ENCODE measurements at places on chromosomes 11 and 22. TPM values are rescaled to one million over a fixed set of nuclear protein-coding genes. Genes with fewer than 3 reads are reported as not detected.

Gene EFCAB6
- 0.54 TPM for total RNA-seq

GRCh38 chr11:72669527-72669926, 4.7 kb downstream of the PDE2A start:
- no peak for DNase-seq

Gene RFPL3
- not detected for total RNA-seq

DNA sequence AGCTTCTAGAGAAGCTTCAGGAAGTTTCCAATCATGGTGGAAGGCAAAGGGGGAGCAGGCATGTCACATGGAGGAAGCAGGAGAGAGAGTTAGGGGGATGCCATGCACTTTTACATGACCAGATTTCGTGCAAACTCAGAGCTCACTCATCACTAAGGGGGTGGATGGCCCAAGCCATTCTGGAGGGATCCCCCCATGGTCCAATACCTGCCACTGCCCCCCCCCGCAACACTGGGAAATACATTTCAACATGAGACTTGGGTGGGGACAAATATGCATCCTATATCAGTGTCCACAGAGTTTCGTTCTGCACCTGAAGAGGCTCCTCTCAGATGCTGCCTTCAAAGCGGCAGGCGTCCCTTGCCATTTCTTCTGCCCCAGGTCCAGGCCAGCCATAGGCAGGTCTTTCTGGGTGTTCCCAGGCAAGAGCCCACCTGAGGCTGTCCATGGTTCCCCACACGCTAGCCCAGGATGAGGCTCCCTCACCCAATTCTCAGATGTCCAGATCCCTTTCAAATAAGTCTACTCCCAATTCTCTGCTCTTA, 1344.3 kb downstream of the TBC1D22A start:
- no peak for DNase-seq

Gene MAFF
- total RNA-seq = 9.1 TPM

Gene MIOX
- total RNA-seq = not detected

DNA sequence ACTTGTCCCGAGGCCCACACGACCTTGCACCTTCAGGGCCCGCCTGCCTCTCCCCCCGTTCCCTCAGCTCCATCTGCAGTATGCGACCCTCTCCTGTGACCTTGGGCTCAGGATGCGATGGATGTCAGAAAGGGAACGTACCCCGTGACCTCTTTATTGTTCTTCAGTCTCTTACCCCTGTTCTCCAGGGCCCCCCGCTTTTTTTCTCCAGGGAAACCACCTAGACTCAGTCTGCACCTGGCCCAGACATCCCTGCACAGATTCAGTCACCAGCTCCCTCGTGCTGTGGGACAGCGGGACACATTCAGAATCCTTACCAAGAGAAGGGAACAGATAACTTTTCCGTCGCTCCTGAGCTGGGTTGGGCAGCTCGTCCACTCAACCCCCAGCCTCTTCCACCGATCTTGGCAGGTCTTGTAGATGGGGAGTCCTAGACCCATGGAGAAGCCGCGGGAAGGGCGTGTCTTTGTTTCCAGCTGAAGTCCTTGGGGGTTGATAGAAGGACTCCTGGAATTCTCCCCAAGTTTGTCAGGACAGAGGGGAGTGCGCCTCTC, 1.4 kb upstream of the PHOX2A start:
- DNase-seq = no peak

Gene KDELR3
- 83.7 TPM for total RNA-seq

- no peak for DNase-seq
Observed at GRCh38 chr22:23563111-23563510, 17.0 kb downstream of the IGLL1 start.

GRCh38 chr22:49301398-49302149, 526.1 kb downstream of the BRD1 start:
- DNase-seq = no peak

DNA sequence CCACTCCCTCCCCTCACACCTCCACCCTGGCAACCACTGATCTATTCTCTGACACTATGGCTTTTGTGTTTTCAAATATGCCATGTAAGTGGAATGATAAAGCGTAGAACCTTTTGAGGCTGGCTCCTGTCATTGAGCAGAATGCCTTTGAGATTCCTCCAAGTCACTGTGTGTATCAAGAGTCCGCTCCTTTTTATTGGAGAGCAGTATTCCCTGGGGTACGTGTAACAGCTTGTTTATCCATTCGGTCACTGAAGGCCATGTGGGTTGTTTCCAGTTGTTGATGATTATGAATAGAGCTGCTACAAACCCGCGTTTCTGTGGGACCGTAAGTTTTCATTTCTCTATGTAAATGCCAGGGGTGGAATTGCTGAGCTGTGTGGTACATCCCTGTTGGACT, 10.3 kb downstream of the TP53I11 start:
- no peak for DNase-seq

Gene MYBPC3
- total RNA-seq = not detected

Gene FAM111B
- 42.2 TPM for total RNA-seq

DNA sequence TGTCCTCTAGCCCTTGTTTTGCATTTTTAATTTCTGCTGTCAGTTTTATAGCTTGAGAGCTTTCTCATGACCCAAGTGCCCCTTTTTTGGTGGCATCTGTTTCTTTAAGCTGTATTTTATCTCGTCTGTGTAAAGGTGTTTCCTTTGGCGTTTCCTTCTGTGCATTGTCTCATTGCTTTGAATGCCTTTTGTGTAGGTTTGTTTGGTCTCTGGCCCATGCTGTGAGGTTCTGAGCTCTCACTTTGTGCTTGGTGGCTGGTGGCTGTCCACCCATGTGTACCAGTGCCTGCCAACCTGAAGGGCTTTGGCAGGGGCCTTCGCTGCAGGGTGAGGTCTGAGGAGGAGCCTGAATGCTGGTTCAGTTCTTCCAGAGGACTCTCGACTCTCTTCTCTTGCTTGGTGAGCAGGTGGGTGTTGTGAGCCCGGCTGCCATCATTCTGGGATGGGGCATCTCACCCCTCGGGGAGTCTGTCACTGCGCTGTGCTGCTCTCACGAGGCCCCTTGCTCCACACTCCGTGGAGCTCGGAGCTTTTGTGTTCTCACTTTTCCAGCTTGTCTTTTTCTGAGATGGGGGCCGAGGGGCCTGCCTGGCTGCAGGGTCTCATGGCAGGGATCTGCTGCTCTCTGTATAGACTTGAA, 14.9 kb downstream of the AP2A2 start:
- DNase-seq = no peak

DNA sequence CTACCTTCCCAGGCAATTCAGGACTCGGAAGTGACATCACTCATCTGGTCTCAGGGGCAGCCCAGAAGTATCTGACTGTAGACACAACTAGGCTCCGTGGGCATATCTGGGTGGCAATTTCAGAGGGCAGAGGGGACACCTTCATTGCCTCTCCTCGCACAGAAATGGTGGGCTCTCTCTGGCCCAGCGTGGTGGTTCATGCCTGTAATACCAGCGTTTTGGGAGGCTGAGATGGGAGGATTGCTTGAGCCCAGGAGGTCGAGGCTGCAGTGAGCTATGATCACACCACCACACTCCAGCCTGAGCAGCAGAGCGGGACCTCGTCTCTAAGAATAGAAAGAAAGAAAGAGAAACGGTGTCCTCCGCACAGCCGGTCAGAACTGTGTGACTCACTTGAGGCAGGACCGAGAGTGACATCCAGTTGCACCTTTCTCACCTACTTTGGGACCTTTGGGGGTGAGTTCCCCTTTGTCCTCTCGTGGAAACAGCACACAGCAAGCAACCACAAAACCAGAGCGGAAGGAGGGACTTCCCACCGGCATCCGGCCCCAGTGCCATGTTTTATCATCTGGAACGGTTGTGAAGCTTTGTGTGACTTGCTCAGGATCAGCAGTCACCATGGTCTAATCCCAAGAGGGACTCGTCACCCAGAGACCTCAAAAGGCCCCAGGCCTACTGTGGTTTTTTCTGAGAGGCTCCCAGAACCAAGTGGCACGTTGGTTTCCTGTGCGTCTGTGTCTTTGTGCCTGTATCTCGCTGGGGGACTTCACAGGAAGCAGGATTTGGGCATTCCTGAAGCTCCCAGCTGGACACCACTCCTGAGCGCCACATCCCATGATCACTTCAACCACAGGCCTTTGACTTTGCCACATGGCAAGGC, 38.4 kb upstream of the EMID1 start:
- peak; percentile 48 for DNase-seq

GRCh38 chr22:44985906-44986527, 23.8 kb downstream of the PHF21B start:
- DNase-seq = no peak

Gene TIMP3
- total RNA-seq = 45.9 TPM

Gene EHF
- 0.25 TPM for total RNA-seq

Gene BTG4
- total RNA-seq = not detected

DNA sequence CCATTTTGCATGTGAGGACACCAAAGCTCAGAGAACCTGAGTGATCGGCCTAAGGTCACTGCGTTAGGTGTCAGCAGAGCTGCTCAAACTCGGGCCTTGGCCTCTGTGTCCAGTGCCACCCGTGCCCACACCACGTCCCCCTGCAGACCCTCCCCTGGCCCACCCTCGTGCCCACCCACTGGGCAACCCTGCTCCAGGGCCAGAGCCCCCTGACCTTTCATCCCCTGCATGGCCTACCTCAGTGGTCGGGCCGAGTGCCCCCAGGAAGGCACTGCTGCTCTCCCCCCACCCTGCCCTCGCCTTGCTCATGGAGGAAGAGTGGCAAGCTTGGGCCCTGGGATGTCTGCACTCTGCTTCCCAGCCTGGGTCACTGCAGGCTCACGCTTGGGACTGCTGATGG, 17.7 kb downstream of the B3GAT1 start:
- no peak for DNase-seq

- no peak for DNase-seq
Observed at GRCh38 chr11:69546735-69547370, 65.4 kb downstream of the LINC01488 start.

DNA sequence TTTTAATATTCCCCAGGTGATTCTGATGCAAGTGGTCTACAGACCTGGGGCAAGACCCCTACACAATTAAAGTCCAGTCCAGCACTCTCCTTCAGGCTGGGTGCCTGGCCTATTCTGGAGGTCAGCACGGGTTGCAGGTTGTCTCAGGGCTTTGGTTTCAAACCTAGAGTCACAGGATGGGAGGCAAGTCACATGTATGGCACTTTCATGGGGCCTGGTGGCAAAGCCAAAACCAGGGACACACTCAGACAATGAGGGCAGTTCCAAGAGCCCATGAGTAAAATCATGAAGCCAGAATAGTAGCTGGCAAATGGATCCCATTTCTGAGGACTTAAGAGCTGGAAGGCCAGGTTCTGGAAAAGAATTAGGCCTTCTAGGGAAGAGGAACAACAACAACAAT, 96.6 kb downstream of the KCNC1 start:
- DNase-seq = no peak

DNA sequence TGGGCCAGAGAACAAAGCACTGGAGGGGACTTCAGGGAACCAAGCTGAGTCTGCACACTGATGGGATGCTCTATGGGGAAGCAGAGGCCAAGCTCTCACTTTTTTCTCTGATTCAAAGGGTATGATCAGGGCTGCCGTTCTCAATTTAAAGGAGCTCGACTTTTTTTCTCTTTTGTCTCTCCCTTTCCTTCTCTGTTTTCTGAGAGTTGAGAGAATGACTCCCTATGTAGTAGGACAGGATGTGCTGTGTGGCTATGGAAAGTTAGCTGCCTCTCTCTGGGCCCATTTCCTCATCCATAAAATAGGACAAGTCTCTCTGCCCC, 7.9 kb downstream of the ADORA2A start:
- DNase-seq = no peak

Gene ACR
- not detected for total RNA-seq

Gene RHOD
- total RNA-seq = 2.6 TPM

- DNase-seq = no peak
Observed at GRCh38 chr11:43694477-43694876, 13.9 kb downstream of the HSD17B12 start.

Gene NPTXR
- 0.76 TPM for total RNA-seq

Gene ASPHD2
- total RNA-seq = 3.8 TPM

- no peak for DNase-seq
Observed at GRCh38 chr22:42301077-42301741, 30.8 kb upstream of the TCF20 start.

Gene OR51B4
- not detected for total RNA-seq

Gene MPZL2
- total RNA-seq = 13.6 TPM

Gene WNT11
- total RNA-seq = 3.1 TPM
